ENCODE measurements at places on chromosomes 5 and 9.

DNA sequence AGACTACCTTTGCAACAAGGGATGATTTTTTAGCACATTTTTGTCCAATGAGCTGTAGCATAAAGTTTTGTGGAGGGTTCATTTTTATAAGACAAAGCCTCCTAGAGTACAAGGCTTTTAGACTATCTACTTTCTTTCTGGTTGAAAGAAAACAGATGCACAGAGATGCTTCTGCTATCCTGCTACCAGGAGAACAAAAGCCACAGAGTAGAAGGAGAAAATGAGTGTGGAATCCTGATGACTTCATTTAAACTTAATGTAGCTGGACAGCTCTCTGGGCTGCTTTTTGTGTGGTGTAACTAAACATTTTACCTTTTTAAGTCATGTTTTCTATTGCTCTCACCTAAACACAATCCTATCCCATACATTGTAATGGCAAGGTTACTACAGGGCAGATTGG lies 1009.4 kb downstream of the TLE1 start:
- no peak for DNase-seq

- DNase-seq = no peak
Measured at GRCh38 chr5:124232515-124232914, 513.9 kb downstream of the ZNF608 start.

DNA sequence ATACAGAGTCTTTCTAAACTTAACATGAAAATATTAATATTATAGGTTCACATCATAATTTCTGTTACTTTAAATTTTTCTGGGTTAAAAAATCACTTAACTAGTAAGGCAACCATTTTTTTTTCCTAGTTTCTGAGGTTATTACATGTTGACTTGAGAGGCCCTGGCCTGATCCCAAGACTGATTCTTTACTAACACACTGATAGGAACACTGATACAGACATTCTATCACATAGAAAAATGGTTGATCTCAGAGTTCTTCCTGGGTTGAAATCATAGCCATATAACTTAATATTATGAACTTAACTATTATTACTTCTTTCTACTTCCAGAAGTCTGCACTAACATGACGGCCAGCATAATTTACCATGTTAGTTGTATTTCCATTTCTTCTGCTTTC lies 43.0 kb downstream of the AP3S1 start:
- no peak for DNase-seq

GRCh38 chr5:56881571-56881970 lies 27.8 kb upstream of the SETD9 start:
- no peak for DNase-seq

- DNase-seq = no peak
Measured at GRCh38 chr5:59725392-59725767, 168.1 kb downstream of the PDE4D start.

GRCh38 chr9:78026416-78026815 lies 5.2 kb downstream of the GNAQ start:
- DNase-seq = no peak

GRCh38 chr9:71984831-71985281 lies 73.4 kb downstream of the C9orf85 start:
- DNase-seq = no peak

DNA sequence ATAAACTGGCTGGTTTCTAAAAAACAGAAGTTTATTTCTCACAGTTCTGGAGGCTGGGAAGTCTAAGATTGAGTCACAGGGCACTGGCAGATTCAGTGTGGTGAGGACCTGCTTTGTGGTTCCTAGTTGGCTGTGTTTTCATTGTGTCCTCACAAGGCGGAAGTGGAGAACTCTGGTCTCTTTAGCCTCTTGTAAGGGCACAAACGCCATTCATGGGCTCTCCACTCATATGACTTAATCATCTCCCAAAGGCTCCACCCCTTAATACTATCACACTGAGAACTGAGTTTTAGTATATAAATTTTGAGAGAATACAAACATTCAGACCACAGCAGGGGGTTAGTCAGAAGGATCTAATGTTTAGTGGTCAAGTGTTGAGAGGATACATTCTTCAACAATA lies 208.2 kb downstream of the SEC61B start:
- no peak for DNase-seq

- no peak for DNase-seq
Measured at GRCh38 chr5:168607946-168608345, 28.8 kb upstream of the PANK3 start.

DNA sequence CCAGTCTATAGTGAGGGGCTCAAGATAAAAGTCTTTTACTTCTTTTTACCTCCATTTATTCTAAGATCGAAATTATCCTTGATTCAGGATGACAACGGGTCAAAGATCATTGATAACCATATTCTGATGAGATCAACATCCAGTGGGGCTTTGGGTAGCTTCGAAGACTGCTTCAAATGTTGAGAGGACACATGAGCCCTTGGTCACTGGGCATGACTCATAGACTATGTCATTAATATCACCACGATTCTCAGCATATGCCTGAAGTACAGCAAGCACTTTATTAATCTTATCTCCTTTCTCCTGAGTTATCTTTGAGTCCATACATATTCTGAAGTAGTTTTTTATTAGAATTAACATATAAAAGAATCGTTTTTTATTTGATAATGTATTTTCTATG lies 117.1 kb upstream of the DAB2 start:
- DNase-seq = no peak

- DNase-seq = no peak
Measured at GRCh38 chr5:165420493-165420892, 1915.1 kb downstream of the MAT2B start.

Data from T-cell (primary cell).